ENCODE measurements at places on chromosomes 5 and 9. TPM values are rescaled to one million over a fixed set of nuclear protein-coding genes. Genes with fewer than 3 reads are reported as not detected.

DNA sequence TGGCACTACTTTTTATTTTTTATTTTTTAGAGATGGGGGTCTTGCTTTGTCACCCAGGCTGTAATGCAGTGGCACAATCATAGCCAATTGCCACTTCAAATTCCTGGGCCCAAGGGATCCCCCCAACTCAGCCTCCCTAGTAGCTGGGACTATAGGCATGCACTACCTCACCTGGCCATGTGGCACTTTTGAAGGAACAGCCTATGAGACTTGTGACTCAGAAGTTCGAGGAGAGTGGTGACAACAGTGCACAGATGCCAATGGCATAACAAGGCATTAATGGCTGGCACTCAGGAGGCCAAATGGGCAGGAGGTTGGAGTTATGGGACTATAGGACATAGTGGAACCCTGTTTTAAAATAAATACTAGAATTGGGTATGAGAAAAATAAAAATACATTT lies 33.7 kb downstream of the ANKRD31 start:
- DNase-seq, result no peak

- DNase-seq, result no peak
These were observed 76.6 kb upstream of the XPA start for GRCh38 chr9:97773723-97774122.

DNA sequence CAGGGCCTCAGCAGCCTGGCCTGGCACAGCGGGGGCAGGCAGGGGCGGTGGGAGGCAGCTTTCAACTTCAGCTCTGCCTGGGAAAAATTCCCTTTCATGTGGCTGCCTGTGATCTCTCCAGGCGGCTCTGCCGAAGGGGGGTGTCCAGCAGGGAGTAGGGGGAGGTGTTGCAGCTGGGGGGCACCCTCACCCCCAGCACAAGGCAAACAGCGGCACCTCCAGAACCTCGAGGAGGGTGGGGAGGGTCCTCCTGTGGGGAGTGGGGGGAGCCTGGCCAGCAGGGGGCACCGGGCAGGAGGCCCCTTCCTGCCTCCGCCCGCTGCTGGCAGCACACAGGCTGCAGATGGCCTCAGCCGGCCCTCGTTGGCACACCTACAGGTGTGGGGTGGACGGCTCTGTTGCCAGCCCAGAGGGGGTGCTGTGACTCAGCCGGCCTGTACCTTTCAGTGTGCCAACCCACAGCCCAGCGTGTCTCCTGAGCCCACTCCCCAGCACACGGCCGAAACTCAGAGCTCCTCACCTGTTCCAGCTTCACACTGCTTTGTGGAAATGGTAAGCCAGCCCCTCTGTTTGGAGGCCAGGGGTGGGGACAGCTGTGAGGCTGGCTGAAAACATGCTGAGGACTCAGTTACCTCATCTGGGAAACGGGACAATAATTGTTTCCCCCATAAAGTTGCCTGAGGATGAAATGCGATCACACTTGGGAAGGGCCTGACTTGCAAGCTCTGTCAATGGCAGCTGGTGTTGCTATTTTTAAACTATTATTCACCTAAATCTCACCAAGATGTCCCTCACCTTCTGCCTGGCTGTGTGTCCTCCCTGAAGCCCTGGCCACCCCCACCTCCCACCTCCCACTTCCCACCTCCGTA lies 37.0 kb downstream of the CXXC5 start:
- DNase-seq, result no peak

GRCh38 chr5:176541338-176542134 lies 4.3 kb upstream of the RNF44 start:
- no peak for DNase-seq

DNA sequence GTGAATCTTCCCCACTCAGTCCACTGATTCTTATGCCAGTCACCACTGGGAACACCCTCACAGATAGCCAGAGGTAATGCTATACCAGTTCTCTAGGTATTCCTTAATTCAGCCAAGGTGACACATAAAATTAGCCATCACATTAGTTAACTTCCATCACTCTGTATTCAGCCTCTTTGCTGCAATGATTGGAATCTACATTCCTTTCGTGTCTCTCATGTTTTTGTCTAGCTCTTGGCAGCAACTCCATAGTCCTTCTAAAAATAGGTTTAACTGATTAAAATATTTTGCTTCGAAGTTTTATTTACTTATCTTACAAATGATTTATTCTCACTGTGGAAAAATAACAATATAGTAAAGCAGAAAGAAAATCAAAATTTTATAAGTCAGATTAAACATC lies 19.6 kb upstream of the RNF20 start:
- DNase-seq, result no peak

GRCh38 chr5:91591076-91591475 lies 208.0 kb upstream of the ARRDC3 start:
- no peak for DNase-seq

- DNase-seq, result no peak
These were observed 929.5 kb upstream of the C9orf72 start for GRCh38 chr9:28502741-28503140.

DNA sequence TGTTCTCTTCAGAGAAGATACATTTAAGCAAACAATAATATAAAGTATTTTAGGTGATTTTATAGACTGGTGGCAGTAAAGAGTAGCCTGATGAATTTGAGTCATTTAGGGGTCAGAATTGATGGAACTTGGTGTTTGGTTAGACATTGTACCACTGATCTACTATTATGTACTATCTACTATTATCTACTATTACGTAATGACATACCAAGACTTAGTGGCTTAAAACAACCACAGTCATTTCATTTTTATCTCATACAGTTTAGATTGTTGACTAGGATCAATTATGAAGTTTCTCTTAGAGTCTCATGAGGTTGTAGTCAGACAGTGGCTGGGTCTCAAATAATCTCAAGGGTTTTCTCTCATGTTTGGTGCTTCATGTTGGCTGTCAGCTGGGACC lies 54.0 kb downstream of the PPIP5K2 start:
- no peak for DNase-seq

- DNase-seq, result no peak
These were observed 19.7 kb upstream of the PCDHAC2 start for GRCh38 chr5:140946578-140946977.

- no peak for DNase-seq
These were observed 1.2 kb upstream of the PCSK1 start for GRCh38 chr5:96434201-96434645.

DNA sequence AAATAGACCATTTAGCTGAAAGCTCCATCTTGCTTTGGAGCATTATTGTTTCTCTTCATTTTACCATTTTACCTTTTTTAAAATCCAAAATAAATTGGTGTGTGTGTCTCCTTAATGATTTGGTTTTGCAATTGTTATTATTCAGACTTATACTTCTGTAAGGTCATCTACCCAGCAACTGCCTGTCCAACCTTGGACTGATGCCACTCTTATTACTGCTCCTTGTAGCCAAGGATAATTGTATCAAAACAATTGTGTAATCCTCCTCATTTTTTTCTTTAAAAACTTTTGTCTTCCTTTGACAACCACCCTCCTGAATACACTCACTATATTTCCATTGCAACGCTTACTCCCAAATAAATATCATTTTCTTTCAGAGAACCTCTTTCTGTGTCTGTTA lies 30.3 kb upstream of the HMGCR start:
- no peak for DNase-seq

DNA sequence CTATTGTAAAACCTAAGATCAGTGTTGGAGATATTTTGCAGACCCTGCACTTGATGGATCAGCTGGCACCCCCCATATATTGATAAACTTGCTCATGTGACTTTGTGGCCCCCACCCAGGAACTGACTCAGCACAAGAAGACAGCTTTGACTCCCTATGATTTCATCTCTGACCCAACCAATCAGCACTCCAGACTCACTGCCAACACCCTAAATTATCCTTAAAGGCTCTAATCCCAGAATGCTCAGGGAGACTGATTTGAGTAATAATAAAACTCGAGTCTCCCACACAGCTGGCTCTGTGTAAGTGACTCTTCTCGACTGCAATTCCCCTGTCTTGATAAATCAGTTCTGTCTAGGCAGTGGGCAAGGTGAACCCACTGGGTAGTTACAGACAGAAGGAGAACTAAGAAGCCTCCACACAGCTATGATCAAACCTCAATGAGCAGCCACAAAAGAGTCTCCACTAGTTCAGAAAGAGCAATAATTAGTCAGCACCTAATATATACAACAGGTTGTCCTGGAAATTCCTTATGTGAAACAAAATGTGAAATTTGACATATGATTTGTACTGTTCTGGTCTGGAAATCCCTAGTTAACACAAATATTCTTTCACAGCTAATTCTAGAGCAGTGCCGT lies 52.2 kb downstream of the ACTL7B start:
- no peak for DNase-seq

DNA sequence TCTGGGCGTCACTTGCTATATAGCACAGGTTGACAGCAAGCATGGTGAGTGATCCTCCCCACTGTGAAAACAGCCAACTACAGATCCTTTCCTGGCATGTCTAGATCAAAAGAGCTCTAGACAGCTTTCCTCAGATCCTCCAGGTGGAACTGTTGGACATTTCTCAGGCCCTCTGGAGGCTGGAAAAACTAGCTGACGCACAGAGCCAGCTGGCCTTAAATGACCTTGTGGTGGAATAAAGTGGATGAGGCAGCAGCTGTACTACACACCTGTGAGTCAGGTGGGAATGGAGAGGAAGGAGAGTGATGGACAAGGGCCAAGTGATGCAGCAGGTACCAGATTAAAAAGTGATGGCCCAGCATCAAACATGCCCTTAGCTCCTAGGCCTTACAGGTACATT lies 172.7 kb downstream of the TRIM32 start:
- DNase-seq, result no peak

DNA sequence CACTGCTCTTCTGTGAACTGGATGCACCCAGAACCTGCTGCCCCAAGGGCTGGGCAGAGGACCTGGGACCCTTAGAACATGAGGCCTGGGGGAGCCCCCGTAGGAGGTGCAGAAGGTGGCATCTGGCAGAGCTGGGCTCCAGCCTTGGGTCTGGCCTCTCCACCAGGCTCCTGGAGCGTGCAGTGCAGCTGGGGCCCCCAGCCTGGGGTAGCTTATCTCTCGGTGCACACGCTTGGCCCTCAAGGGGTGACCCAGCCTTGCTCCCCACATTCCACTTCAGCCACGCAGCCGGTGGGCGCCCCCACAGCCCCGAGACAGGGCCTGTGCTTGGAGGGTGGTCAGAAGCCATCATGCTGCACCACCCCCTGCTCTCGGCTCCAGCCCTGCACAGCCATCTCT lies 5.6 kb upstream of the NR5A1 start:
- DNase-seq, result no peak

DNA sequence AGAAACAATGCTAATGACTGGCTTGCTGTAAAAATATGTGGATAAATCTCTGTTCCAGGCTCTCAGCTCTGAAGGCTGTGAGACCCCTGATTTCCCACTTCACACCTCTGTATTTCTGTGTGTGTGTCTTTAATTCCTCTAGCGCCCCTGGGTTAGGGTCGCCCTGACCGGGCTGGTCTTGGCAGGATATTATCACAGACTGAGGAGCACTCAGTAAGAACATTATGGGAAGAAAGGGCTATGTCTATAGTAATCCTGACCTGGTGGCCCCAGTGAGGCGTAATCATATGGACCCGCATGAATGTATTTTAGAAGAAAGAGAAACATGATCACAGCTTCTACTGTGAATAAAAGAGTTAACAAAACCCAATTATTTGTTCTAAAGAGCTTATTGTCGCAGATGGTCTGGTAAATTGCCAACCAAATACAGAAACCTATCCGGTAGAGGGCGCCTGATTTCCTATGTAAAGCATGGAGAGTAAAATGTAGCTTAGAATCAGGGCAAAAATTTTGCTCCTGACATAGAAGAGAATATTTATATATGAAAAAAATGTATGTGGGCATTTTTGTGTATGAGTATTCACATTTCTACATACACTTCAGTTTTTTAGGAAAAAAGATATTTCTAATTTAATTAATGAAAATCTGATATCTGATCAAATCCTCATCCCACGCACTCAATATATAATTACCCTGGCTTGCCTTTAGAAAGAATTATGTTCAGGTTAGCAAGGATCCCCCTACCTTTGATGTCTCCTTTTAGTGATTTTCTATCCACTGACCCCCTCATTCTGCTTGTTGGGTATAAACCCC lies 5.8 kb upstream of the IFNA1 start:
- no peak for DNase-seq

DNA sequence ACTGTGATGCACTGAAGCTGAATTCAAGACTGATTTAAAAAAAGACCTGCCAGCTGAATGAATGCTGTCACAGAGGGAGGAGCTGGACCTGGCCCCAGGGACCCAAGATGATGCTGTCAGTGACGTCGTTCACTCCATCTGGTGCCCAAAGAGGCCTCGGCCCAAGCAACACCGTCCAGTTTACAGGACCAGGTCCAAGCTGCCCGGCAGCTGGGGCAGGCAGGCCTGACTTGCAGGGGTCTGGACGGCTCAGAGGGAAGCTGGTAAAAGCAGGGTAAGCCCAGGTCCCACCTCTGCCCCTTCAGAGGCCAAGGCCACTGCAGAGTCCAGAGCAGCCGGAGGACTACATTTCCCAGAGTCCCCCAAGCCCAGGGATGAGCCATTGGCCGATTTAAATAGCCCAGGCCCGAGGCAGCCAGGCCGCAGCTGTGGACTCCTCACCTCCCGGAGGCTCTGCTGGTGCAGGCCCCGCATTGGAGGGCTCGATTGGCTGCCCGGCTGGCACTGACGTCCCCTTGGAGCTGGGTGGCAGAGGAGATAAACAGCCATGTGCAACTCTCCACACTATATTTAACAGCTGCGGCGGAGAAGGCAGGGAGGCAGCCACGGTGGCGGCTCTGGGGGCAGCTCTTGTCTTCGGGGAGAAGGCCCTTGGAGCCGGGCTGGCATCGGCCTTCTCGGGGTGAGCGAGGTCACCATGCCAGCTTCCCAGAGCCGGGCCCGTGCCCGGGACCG lies at the start of gene PLPP7:
PLPP7 (plus strand) TSS at position 423 of the 735 bp plus-strand sequence; CDS start at position 698, 275 bp downstream.
- no peak for DNase-seq

DNA sequence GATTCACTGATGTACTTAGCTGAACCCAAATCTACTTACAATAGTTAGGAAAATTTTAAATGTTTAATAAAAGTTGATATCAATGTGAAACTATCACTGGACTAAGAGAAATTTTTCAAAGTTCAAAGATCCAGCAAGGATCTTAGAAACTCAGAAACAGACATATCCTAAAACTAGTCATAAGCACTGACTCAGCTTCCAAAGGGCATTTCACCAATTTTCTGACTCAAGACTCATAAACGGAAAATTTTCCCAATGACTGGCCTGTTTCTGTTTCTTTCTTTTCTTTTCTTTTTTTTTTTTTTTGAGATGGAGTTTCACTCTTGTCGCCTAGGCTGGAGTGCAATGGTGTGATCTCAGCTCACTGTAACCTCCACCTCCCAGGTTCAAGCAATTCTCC lies 66.6 kb downstream of the CDC14B start:
- no peak for DNase-seq

- no peak for DNase-seq
These were observed 139.7 kb upstream of the RUSC2 start for GRCh38 chr9:35350212-35350611.

Gene CTXN3
- not detected for total RNA-seq

Gene TMEM215
- total RNA-seq, result not detected

Gene HTR1A
- total RNA-seq, result not detected

Gene PCDHA4
- 2.0 TPM for total RNA-seq

Gene C9orf78
- total RNA-seq, result 36.6 TPM

Gene TPPP
- 4.7 TPM for total RNA-seq

Gene TMEM252
- total RNA-seq, result not detected

Gene NMUR2
- total RNA-seq, result not detected

Gene PCDHGB3
- total RNA-seq, result 5.4 TPM

Gene IFNA2
- total RNA-seq, result not detected

Gene TMOD1
- 21.1 TPM for total RNA-seq

Gene TAS2R1
- not detected for total RNA-seq

Gene LIX1
- not detected for total RNA-seq

Gene C9
- not detected for total RNA-seq
